ENCODE measurements at places on chromosomes 3 and 15.

GRCh38 chr3:11835028-11835639 lies 11.6 kb downstream of the TAMM41 start:
- no peak for DNase-seq

GRCh38 chr3:157782236-157782635 lies 279.0 kb upstream of the VEPH1 start:
- no peak for DNase-seq

DNA sequence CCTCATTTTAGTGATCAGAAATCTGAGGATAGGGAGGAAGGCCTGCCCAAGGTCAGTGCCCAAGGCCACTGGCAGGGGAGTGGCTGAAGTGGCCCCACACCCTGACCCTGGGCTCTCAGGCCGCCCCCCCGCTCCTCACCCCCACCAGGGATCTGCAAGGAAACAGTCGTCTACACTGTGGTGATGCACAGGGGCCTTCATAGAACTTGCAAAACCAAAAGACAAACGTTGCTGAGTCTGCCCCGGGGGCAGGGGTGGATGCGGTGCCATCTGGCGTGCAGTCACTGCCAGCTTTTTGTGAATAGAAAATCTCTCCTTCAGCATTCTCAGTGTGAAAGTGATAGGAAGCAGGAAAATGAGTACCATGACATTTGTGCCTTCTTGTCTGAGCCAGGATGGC lies 41.3 kb downstream of the WHAMM start:
- DNase-seq, result no peak

GRCh38 chr3:127911421-127911931 lies 3.6 kb upstream of the KBTBD12 start:
- DNase-seq, result no peak

GRCh38 chr15:87419344-87419743 lies 837.2 kb downstream of the NTRK3 start:
- DNase-seq, result no peak

GRCh38 chr3:134614955-134615354 lies 35.9 kb downstream of the KY start:
- no peak for DNase-seq

- no peak for DNase-seq
These were observed 53.0 kb upstream of the MME start for GRCh38 chr3:155026999-155027591.

- DNase-seq, result no peak
These were observed 127.1 kb downstream of the SV2B start for GRCh38 chr15:91227117-91227516.

GRCh38 chr3:17302774-17303173 lies 418.0 kb downstream of the PLCL2 start:
- DNase-seq, result no peak

Data from SW480 (cell line).